ENCODE measurements at places on chromosomes 13 and 19. TPM values are rescaled to one million over a fixed set of nuclear protein-coding genes. Genes with fewer than 3 reads are reported as not detected.

Gene LRP3
- 5.9 TPM for total RNA-seq

Gene CRX
- total RNA-seq = not detected

Gene NRTN
- total RNA-seq = 0.35 TPM

Gene AMER2
- total RNA-seq = 0.09 TPM

Gene NEK3
- total RNA-seq = 21.0 TPM

Gene LRRC63
- 1.2 TPM for total RNA-seq

All from uterus (tissue), 4 donors.